Right lobe of liver (tissue), 6 donors: ENCODE measurements at places on chromosomes 7 and 10.
A peak's percentile ranks its signal among the peaks of the same experiment; 100 is the strongest.

DNA sequence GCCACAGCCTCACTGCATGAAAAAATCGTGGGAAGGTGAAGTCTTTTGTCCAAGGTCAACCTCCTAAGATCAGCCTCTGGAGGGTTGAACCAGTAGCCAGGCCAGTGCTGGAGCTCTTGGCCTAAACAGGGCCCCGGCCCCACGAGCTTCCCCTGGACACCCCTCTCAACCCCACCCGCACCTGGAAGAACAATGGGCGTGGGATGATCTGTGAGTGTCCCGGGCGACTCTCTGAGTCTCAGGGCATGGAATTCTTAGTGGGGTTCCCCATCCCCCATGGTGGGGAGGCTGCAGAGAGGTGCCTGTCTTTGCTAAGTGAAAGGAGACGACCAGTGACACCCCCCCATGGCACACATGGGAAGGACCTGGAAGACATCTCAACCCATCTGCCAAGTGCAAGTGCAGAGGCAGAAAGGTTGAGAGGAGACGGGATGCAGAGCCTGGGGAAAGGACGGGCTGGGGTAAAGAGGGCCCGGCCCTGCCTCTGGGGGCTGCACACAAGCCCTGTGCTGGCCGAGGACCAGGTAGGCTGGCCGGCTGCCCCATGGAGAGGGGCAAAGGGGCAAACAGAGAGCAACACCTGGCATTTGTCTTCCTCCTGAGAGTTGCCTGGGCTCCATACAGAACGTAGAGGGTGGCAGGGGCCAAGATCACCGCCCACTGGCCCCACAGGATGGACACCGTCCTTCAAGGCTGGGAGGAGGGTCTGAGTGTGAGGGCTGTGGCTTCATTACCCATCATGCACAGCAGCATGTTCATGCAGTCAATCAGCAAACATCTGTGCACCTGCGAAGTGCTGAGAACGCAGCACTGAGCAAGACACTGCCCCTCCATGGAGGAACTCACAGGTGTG is 163.0 kb upstream of the PPP2R2D start:
- DNase-seq, result peak; percentile 30

- no peak for DNase-seq
These were observed 48.0 kb downstream of the THNSL1 start for GRCh38 chr10:25064401-25064800.

DNA sequence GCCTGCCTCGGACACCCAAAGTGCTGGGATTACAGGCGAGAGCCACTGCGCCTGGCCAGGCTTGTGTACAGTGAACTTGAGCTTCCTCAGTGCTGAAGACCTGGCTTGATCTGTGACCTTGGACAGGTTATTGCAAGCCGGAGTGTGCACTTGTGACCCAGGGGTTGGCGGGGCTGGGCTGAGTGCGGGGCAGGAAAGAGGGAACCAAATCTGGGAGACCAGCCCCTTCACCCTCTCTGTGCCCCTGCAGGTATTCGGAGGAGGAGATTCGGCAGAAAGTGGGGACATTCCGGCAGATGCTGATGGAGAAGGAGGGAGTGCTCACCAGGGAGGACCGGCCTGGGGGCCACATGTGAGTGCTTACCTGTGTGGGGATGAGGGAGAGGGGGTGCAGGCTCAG is 46.2 kb downstream of the SRRM3 start:
- DNase-seq, result no peak

GRCh38 chr7:131124001-131124629 is 203.6 kb upstream of the MKLN1 start:
- DNase-seq, result no peak
